ACHN (cell line): ENCODE measurements at places on chromosomes 3 and 15.

DNA sequence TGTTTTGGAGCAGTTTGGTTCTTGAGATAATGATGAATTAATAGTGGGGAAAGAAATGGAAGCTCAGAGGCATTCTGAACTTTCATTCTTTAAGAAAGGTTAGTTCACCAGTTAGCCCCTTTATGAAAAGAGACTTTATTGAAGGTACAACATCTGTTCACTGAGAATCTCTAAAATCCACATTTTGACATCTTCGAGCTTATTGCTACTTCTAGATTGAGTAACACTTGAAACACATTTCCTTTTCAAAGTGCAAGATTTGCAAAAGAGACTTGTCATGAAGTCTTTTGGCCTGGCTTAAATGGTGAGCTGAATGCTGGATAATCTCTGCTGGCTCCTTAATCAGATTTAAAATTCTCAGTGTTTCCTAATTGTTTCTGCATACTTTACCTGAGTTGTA lies 42.3 kb downstream of the RAB8B start:
- DNase-seq: no peak

DNA sequence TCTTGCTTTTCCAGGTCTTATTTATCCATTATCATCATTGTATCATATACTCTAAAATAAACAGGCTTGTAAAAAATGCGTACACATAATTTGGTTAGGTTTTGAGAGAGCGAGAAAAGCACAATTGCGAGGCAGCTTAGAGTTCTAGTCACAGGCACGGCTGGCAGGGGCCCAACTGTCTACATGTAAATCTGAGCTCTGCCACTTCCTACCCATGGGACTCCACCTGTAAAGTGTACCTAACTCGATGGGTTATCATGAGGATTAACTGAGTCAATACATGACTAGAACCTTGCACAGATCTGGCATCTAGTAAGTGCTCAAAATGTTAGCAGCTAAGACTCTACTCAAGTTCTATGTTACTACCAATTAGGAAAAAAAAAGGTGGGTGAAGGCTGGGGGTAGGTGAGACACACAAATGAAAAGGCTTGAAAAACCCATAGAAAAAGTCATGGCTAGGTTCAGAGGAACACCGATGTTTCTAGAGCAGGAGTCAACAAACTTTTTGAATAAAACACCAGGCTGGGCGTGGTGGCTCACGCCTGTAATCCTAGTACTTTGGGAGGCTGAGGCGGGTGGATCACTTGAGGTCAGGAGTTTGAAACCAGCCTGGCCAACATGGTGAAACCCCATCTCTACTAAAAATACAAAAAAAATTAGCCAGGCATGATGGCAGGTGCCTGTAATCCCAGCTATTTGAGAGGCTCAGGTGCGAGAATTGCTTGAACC lies 36.2 kb downstream of the GLB1 start:
- DNase-seq: no peak

DNA sequence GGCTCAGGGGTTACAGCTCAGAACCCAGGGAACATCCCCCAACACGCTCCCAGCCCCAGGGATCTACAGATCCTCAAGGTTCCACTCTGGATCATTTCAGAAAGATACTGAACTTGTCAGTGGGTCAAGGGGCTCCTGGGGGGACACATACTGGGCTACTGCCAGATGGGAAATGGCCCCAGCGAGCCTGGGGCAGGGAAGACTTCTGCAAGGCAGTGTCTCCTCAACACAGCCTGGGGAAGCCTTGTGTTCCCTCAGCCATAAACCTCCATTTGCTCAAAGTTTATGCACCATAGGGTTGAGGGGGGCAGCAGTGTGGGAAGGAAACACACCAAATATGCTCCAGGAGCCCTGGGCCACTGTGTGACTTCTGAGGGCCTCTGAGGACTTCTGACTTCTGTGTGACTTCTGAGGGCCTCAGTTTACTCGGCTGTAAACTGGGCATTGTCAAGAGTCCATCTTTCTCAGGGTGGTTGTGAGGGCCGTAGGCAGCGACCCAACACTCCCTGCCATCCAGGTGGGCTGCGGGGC lies 58.4 kb downstream of the IQSEC1 start:
- no peak for DNase-seq

DNA sequence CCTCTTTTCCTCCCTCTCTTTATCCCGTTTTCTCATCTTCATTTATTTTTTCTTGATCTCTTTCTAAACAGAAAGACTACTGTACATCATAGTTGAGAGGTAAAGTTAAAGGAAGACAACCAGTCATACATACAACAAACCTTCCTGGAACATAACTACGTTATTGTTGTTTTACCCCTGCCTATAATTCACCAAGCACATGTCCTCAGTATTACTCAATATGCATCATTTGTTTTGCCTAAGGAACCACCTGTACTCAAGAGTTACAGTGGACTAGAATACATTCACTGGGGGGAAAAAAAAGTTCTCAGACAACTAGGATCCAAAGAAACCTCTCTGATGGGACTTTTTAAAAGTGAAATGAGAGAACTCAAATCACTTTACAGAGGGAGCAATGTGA lies 344.7 kb upstream of the RBMS3 start:
- no peak for DNase-seq

- DNase-seq: no peak
Observed at GRCh38 chr3:52925405-52926313, 28.3 kb upstream of the STIMATE start.

DNA sequence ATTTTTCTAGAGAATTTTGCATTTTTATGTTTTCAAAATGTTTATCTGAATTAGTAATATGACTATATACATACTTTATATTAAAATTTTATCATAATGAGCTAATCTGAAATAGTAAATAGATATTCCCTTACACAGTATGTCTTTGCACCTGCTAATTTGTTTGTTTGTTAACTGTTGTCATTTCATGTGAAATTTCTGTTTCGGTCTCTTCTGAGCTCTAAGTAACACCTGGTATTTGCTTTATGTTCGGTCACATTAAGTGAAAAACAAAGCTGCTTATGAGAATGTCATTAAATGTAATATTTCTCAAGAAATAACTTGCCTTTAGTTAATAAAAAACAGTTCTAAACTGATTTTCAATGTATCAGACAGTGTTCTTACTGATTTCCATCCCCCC lies 61.1 kb downstream of the FNDC3B start:
- no peak for DNase-seq

GRCh38 chr3:48548729-48549705 lies 7.6 kb downstream of the PFKFB4 start:
- peak; percentile 71 for DNase-seq

DNA sequence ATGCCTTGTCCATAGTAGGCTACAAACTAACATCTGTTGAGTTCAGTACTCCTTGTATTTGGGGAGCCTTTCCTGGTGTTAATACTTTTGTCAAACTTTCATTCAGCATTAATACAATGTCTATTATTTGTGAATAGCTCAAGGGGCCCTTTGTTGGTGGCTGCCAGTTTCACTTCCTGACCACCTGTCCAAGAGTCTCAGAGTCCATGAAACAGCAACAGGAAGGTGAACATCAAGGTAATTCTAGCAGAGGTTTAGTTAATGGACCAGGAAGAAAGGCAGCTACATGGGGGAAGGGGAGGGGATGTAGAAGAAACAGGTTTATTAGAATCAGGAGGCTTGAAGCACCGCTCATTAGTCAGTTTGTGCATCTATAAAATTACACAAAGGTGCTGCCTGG lies 386.9 kb downstream of the PDCD6IP start:
- DNase-seq: no peak

- DNase-seq: no peak
Observed at GRCh38 chr15:31101262-31102038, at the start of gene TRPM1. Gene TRPM1 (minus strand): TSS chr15:31101725. CDS start chr15:31081355, 20,370 bp downstream.

GRCh38 chr15:80953953-80954778 lies 35.5 kb downstream of the MESD start:
- no peak for DNase-seq

- DNase-seq: no peak
Observed at GRCh38 chr3:39754549-39754948, 54.9 kb upstream of the MYRIP start.

DNA sequence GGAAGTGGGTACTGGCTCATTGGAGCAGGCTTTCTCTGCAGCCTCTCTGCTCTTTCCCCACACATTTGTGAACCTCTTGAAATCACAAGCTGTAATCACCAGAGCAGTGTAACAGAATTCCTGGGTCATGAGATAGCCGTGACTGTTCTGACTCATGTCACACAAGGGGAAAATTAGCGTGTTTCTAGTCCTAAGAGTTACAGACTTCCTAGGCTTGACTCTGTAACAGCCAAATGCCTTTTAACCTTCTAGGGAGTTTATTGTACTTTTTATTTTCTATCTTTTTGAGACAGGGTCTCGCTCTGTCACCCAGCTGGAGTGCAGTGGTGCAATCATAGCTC lies 54.7 kb upstream of the TRAK1 start:
- peak; percentile 94 for DNase-seq

- no peak for DNase-seq
Observed at GRCh38 chr3:121467085-121467484, 78.7 kb downstream of the POLQ start.

- no peak for DNase-seq
Observed at GRCh38 chr3:156631323-156631722, 43.1 kb upstream of the TIPARP start.

- DNase-seq: no peak
Observed at GRCh38 chr3:72629191-72629631, 219.0 kb downstream of the SHQ1 start.

DNA sequence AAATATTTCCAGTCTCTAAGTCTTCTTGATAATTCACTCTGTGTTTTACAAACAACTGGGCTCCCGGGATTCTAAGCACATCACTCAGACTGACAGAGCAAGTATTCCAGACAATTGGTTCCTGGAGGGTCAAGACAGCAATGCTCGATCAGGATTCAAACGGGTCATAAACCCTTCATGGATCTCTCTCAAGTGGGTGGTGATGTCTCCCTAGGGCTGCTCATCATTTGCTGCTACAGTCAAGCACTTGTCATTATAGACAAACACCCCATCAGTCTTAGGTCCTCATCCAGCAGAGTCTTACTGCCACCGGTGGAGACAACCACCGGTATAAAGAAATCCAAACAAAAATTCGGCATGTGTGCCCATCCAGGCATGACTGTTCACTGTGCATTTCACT lies 921.1 kb downstream of the FHIT start:
- DNase-seq: no peak

DNA sequence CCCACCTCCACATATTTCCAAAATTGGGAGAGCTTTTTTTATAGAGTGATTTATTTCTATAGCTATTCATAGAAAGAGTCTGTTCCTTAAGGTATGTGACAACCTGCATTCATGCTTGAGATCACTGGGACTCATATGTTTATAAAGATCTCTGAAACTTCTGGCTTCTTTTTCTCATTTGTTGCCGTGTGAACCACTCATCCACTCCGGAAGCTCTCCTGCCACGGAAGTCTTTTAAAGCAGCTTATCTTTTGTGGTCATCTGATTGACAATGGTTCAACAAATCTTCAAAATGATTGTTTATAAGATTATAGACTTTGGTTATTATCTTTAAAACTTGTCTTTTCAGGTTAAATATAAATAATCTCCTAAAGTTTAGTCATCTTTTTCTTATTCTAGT lies 260.5 kb downstream of the C3orf38 start:
- DNase-seq: no peak

DNA sequence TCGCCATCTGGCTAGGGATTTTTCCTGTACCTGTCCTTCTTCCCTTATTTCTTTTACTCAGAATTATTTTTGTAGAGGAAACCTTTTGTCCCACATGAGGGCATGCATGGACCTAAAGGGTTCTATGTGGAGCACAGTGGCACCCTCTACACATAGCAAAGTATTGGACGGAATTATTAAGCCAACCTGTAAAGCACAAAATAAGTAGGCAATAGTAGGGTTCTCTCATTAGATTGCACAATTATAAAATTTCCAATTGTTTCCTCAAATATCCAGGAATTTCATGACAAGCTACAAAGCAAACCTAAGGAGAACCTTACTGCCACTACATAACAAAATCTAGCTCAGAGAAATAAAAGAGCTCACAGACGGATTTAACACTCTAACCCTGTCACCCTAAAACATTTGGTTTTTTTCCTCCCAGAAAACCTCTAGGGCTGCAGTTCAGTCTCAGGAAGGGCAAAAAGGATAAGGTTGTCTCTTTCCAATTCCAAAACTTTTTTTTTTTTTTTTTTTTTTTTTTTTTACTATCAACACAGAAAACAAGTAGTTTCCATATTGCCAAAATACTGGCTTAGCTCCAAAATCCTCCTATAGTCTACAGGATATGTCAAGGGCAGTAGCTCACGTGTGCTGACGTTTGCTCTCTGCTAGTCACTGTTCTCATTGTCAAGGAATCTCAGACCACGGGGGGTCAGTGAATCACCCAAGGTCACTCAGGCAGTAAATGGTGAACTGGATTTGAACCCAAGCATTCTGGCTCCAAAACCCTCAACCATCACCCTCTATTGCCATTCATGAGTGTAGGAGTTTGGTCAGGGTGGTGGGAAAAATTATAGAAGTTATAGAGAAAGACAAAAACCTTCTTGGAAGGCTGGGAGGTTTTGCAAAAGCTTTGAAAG lies 52.3 kb downstream of the NCEH1 start:
- peak; percentile 98 for DNase-seq

DNA sequence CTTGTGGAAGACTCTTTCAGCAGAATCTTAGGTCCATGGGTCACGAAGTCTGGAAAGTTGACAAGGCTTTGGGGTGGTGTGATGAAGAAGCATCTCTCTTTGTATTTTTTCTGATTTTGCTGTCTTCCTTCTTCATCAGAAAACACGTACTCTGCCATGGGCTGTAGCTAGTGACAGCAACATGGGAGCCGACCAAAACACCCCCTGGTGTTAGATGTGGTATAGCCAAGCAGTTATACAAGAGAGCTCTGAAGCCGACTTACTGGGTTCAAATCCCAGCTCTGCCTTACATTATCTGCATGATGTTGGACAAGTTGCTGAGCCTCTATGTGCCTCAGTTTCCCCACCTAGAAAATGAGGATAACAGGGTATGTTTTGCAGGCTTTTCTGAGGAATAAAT lies 32.9 kb upstream of the LYZL4 start:
- DNase-seq: no peak

- no peak for DNase-seq
Observed at GRCh38 chr3:5889374-5889773, 701.9 kb downstream of the EDEM1 start.

- DNase-seq: no peak
Observed at GRCh38 chr3:50655009-50655830, 19.5 kb upstream of the DOCK3 start.

GRCh38 chr3:35639254-35640186 lies at the start of gene ARPP21:
Gene ARPP21 (plus strand): TSS chr3:35639525. CDS start chr3:35681752, 42,227 bp downstream.
- peak; percentile 27 for DNase-seq

GRCh38 chr15:61411902-61412510 lies 182.9 kb upstream of the RORA start:
- DNase-seq: no peak

- no peak for DNase-seq
Observed at GRCh38 chr15:39942753-39943150, 8.8 kb downstream of the EIF2AK4 start.

- DNase-seq: no peak
Observed at GRCh38 chr15:78322243-78322642, 17.9 kb upstream of the CRABP1 start.
